ENCODE measurements at places on chromosomes 5 and 9.

- DNase-seq = no peak
Observed at GRCh38 chr5:107040907-107041306, 629.8 kb downstream of the EFNA5 start.

- peak; percentile 58 for DNase-seq
Observed at GRCh38 chr5:151825445-151825844, 53.7 kb downstream of the G3BP1 start.

GRCh38 chr9:78694974-78695373, 398.0 kb downstream of the PSAT1 start:
- no peak for DNase-seq

DNA sequence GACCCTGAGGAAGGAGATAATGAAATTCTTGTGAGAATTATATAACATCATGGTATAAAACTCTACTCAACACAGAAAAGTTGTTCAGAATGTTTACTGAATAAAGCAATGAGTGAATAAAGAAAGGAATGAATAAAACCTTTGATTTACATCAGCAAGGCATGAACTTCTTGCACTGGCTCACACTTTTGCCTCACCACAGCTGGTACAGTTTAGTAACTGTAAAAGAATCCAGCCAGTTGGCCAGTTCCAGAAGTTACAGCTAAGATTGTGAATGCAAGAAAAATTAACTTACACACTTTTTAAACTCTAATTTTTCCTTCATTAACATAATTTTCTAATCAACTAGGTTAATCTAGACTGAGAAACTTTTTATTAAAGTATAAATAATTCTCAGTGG, 490.9 kb downstream of the NFIB start:
- DNase-seq = no peak

- DNase-seq = no peak
Observed at GRCh38 chr9:115263371-115264075, 145.6 kb upstream of the TNC start.

DNA sequence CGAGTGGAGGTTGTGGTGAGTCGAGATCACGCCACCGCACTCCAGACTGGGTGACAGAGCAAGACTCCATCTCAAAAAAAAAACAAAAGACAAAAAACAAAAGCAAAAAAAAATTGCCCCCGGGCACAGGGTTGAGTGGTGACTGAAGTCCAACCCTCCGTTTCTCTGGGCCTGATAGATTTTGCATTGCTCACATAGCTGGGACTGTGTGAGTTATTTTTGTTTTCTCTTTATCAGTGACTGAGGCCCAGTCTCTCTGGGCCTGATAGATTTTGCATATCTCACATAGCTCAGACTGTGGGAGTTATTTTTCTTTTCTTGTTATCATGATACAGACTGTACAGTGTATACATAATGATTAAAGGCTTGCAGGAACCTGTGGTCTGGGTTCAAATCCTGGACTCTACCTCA, 2.6 kb upstream of the SLC28A3 start:
- DNase-seq = peak; percentile 30

- DNase-seq = no peak
Observed at GRCh38 chr9:75988663-75989062, 98.2 kb downstream of the PCSK5 start.

GRCh38 chr5:16037121-16037845, 142.3 kb downstream of the MARCHF11 start:
- DNase-seq = no peak

GRCh38 chr9:94084314-94084713, at the start of gene PTPDC1:
TSS of gene PTPDC1 (plus strand) at chr9:94084464. CDS start at chr9:94084531, 67 bp downstream.
- peak; percentile 53 for DNase-seq

- DNase-seq = no peak
Observed at GRCh38 chr9:112158656-112159367, 16.3 kb downstream of the SUSD1 start.
